SHP77 (cell line): ENCODE measurements at places on chromosomes 4 and X.

- peak; percentile 1 for DNase-seq
Measured at GRCh38 chrX:155027509-155028066, 944 bp downstream of the FUNDC2 start.

DNA sequence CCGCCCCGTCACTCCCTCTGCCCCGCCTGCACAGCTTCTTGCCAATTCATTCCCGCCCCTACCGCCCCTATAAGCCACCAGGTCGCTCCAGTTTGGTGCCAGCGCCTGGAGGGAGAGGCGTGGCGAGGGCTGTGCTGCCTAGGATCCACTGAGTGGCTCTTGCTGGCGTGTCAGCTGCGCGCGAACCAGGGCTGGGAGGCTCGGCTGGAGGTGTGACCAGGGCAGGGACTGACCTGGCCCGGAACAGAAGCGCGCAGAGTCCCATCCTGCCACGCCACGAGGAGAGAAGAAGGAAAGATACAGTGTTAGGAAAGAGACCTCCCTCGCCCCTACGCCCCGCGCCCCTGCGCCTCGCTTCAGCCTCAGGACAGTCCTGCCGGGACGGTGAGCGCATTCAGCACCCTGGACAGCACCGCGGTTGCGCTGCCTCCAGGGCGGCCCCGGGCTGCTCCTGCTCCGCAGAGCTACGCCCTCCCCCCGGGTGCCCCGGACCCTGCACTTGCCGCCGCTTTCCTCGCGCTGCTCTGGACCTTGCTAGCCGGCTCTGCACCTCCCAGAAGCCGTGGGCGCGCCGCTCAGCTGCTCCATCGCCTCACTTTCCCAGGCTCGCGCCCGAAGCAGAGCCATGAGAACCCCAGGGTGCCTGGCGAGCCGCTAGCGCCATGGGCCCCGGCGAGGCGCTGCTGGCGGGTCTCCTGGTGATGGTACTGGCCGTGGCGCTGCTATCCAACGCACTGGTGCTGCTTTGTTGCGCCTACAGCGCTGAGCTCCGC, at the start of gene GPR78:
Gene GPR78 (plus strand): TSS at position 72 of the 773 bp plus-strand sequence. CDS start 591 bp downstream, at position 663.
- DNase-seq = no peak

- DNase-seq = no peak
Measured at GRCh38 chr4:174669270-174669669, 147.0 kb upstream of the HPGD start.

DNA sequence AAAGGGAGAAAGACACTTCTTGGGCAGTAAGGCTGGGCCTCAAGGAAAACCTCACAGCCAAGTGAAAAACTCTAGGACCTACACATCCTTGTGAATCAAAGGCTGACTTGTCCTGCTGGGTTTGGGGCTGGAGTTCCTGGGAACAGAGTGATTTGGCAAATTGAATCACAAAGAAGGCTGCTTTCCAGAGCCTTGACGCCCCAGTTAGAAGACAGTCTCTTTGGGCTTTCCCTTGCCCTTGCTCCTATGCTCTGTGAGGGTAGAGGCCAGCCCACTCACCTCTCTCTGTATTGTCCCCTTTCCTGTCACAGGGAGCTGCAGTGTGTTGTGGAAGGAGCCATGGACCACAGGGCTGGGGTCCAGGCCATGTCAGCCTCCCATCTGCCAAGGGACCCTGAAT, 9.6 kb downstream of the AMER1 start:
- DNase-seq = no peak

- DNase-seq = no peak
Measured at GRCh38 chrX:666762-667720, 36.5 kb downstream of the SHOX start.

GRCh38 chr4:144666539-144667175, 20.7 kb downstream of the HHIP start:
- DNase-seq = no peak

- DNase-seq = no peak
Measured at GRCh38 chr4:151727365-151727764, 33.4 kb downstream of the GATB start.

GRCh38 chr4:139558235-139559088, 2.4 kb upstream of the SETD7 start:
- no peak for DNase-seq

DNA sequence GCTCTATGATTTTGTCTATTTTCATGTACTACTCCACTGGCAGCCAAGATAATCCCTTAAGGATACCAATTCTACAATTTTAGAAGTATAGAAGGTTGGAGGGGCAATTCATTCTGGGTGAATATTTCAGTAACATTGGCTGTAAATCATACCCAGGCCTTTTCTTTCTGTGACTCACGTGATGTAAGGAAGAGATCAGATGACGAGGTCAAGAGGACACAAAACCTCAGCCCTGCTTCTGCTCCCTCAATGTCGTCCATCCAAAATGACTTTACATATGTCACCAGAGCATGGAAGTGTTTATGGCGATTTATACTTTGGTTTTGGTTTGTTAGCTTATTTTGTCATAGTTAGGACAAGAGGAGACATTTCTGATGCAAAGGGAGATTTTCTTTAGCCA, 70.7 kb upstream of the SLC4A4 start:
- no peak for DNase-seq

- DNase-seq = no peak
Measured at GRCh38 chrX:54043056-54043455, 1.2 kb downstream of the PHF8 start.

DNA sequence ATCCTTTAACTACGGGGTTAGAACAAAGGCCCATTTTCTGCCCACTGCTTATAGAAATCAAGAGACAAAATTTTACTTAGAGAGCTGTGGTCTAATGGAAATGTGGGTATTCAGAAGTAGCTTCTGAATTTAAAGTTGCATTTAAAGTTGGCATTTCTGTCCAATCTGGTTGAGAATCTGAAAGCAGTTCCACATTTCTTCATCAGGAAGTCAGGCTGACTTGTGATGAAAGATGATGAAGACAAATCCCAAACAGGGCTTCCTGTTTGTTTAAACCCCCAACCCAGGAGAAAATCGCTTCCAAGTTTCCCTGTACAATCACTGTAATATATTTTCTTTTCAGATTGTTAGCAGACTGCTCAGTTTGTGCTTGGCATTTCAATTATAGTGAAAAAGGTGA, 345.3 kb downstream of the SPRY1 start:
- no peak for DNase-seq

GRCh38 chr4:4392501-4393183, 5.7 kb downstream of the NSG1 start:
- DNase-seq = no peak

GRCh38 chrX:41335958-41336331, 2.0 kb downstream of the DDX3X start:
- no peak for DNase-seq

DNA sequence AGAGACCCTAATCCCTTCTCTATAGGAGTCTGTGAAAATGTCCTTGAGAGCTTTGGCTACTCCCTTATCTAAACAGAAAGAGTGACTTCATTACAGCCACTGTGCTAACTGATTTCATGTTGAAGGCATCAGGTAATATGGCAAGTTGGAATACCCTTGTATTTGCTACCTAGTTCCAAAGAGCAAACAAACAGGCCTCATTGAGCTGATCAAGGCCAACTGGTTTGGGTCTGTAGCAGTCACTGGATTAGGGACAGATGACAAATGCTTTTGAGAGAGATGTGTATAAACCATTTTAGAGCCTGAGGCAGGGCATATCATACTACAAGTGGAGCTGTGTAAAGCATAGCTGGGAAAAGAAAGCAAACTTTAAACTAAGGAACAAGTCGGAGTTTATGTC, 22.9 kb upstream of the PDLIM5 start:
- no peak for DNase-seq

DNA sequence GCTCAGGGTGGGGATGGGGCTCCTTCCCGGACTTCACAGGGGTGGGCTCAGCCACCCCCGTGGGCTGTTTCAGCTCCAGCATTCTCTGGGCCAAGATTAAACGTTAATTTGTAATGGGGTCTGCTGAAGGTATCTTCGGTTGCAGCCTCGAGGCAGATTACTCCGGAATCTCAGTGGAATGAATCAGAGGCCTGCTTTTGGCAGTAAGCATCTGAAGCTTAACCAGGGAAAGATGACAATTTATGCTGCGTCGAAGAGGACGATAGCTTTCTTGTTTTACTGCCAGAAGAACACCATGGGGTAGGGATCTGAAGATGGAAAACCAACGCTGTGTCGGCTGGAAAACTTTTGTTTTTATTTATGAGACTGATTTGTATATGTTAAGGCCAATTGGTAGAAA, 129.2 kb upstream of the MSX1 start:
- no peak for DNase-seq

- no peak for DNase-seq
Measured at GRCh38 chrX:128294198-128294597, 242.0 kb upstream of the ACTRT1 start.

DNA sequence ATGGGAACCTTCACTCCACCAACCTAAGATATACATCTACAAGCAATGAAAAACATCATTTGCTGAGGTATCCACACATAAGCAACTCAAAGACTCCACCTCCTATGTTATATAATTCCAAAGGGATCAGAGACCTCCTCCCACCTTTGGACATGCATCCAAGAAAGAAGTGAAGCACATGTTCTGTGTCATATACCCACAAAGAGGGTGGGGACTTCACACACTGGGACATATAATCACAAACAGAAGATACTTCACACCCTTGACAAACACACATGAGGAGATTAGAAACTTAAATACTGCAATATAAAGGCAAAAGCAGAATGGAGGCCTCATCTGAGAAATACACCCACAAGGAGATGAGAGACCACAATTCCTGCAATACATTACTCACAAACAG, 25.4 kb downstream of the SUV39H1 start:
- no peak for DNase-seq

DNA sequence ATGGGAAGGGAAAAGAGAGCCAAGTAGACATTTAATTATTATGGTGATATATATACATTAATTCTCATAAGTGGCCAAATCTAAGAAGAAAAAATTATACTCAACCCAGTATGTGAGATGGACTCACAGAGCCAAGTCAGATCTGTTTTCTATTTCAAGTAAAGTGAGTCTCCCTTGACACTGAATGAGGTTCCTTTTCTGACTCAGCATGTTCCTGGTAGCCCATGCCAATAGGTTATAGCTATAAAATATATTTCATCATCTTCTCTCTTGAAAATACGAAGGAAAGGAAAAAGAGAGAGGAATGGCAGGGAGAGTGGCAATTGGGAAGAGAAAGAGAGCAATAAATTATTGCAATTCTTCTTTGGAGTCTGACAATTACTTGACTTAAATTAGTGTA, 68.8 kb upstream of the GRIA2 start:
- DNase-seq = no peak

- no peak for DNase-seq
Measured at GRCh38 chr4:99518601-99519295, 7.9 kb downstream of the C4orf17 start.

DNA sequence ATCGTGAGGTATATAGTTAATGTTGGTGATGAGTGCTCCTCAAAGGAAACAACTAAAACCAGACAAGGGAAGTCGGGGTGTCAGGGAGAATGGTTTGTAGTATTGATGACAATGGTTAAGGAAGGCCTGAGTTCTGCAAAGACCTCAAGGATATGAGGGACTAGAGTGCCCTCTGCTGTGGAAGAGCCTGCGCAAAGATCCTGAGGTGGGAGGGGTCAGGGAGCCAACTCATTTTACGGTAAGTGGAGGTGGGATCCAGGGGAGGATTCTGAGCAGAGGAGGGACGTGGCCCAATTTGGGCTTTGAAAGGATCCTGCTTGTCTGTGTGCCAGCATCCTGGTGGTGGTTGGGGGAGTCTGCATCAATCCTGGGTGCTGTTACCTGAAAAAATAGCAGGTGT, 11.3 kb downstream of the UBA1 start:
- DNase-seq = no peak

GRCh38 chrX:40563784-40564183, 17.0 kb upstream of the ATP6AP2 start:
- no peak for DNase-seq

DNA sequence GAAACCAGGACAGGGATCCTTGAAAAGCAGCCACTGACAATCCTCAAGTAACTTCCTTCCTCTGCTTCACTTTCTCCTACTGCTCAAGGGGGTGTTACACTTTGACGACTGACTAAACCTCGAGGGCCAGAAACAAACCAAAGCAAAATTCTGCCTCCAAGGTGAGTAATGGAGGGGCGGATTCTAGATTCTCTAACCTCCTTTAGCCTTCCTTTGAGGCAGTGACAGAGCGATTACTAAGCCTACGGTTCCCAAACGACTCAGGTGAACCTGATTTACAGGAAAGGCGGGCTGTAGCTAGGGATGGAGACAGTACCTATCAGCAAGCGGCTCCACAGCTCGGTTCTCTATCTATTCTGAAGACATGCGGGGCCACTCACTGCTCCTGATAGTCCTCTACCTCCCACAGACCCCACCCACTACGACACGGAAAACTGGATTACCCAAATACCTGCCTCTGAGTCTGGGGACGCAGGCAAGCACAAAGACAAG, 487 bp downstream of the TBCK start:
- DNase-seq = no peak

DNA sequence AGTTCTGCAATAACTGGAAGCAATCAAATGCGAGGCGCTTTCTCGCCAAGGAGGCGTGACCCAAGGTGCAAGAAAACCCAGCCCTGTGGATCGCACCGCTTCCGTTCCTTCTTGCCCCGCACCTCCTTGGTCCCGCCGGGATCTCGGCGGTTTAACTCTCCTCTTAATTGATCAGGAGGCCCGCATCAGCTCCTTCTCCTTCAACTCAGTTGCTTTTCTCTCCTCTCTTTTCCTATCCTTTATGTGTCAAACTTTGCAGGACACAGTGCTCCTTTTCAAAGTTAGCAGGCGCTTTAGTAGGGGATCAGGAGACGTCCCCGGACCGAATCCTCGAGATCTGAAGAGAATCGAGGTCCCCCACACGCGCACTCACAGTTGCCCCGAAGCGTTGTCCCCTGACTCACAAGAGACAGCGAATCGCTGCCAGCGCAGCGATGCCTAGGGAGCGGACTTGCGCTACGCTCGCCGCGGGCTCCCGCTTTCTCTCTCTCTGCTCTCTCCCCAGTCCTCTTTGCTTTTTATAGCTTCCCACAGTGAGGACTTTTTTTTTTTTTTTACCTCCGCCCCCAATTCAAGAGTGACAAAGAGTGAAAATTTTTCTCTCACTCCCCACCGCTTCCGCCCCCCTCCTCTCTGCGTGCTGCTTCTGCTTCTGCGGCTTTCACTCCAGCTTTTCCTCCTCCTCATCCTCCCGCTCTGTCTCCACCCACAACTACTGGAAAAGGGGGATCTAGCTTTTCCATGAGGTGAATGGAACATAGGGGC, at the start of gene DKK2:
Gene DKK2 (minus strand): TSS at position 495 of the 765 bp plus-strand sequence. CDS start 722 bp downstream, outside the sequence.
- DNase-seq = no peak

- DNase-seq = no peak
Measured at GRCh38 chr4:38001927-38002326, 41.7 kb downstream of the PTTG2 start.

DNA sequence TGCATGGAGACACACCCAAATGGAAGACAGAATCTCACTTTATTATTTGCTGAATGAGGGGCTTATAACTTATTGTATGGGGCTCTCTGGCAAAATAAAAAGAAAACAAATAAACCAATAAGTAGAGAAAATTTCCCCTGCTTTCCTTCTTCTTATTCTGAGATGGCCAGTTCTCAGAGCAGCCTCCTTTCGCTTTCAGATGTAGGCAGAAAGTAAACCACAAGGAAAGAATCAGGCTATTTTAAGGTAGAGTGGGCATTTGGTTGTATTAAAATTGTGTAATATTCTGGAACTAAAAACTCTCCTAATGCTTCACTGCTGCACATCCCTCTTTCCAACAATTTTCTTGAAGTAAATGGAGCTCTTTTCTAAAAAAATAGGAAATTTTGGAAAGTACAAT, 241.8 kb downstream of the GALNTL6 start:
- no peak for DNase-seq
